ENCODE measurements at places on chromosomes 2 and 18.

DNA sequence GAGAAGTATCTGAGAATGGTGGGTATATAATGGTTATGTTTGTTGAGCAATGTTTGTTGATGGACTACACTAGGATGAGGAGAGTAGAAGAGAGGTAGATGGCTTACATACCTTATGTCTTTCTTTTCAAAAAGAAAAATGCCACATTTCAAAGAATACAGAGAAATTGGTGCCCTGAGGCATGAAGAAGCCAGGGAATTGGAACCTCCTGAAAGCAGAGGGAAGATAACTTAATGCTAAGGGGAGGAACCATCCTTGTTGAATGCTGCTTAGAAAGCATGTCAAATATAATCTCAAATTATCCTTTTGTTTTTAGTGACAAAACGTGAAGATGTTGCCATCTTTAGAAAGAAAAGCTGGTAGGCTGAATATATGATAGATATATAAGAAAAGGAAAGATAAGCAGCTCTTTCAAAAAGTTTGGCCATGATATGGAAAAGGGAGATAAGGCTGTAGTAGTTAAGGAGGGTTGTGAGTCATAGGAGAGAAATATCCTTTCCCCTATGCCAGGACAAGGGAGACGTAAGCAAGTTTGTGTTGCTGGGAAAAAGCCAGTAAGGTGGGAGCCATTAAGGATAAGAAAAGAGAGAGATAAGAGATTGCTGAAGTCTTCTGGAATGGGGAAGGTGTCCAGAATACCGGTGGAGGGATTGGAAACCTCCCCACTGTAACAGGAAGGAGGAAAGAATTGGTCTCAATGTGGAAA lies 66.3 kb downstream of the SCN2A start:
- no peak for DNase-seq

DNA sequence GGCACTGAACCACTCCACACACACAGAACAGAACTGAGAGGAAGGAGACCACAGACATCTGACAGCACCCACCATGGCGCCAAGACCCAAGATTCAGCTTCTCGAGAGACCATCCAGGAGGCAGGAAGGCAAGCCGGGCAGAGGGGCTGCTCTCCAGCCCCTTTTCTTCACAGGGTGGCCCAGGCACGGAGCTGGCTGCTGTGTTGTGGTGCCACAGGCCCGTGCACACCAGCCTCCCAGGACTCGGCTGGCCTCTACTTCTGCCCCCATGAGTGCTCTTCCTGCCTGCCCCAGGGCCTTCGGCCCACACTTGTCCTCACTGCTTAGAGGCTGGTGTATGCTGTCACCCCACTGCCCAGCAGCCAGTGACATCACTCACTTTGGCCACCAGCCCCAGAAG lies 547.6 kb upstream of the RAB6C start:
- DNase-seq = no peak

GRCh38 chr18:20988726-20989125 lies 122.9 kb downstream of the ROCK1 start:
- DNase-seq = no peak

GRCh38 chr2:221431477-221431876 lies 140.6 kb downstream of the EPHA4 start:
- no peak for DNase-seq

- DNase-seq = peak; percentile 50
Measured at GRCh38 chr2:216918088-216918680, 58.3 kb upstream of the TNP1 start.

- DNase-seq = no peak
Measured at GRCh38 chr2:63865159-63865799, 23.6 kb downstream of the UGP2 start.

- DNase-seq = no peak
Measured at GRCh38 chr18:59658941-59659340, 38.3 kb downstream of the CCBE1 start.

DNA sequence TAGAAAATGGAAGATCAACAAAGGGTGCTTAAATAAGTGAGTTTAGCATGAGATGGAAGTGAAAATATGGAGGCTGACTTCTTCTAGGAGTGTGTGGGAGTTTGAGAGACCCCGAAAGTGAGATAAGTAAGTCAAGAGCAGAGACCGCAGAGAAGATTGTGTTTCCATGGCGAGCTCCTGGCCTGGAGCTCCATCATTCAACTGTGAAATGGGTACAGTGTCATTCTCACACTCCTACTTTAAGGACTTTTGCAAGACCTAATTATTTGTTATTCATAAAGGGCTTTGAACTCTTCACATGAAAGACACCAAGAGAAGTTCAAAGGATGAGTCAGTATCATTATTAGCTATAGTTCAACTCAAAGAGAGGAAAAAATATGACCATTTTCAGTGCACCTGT lies 134.2 kb upstream of the PIK3C3 start:
- no peak for DNase-seq

GRCh38 chr2:118865106-118865505 lies 17.7 kb upstream of the EN1 start:
- peak; percentile 30 for DNase-seq

- DNase-seq = no peak
Measured at GRCh38 chr2:157441072-157441454, 2.8 kb downstream of the CYTIP start.

- peak; percentile 67 for DNase-seq
Measured at GRCh38 chr2:69946351-69947324, 14.8 kb downstream of the ASPRV1 start.

DNA sequence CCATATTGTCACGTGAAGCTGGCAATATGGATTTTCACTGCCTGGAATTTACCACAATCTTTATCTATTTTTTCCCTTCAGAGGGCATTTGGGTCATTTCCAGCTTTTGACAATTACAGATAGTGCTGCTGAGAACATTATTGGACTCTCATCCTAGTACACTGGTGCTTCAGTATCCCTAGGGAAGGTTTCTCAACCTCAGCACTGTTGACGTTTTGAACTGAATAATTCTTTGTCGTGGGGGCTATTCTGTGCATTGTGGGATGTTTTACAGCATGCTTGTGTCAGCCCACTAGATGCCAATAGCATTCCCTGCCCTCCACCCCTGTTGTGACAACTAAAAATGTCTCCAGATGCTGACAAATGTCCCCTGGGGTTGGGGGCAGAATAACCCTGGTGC lies 185.7 kb downstream of the TPGS2 start:
- DNase-seq = no peak

DNA sequence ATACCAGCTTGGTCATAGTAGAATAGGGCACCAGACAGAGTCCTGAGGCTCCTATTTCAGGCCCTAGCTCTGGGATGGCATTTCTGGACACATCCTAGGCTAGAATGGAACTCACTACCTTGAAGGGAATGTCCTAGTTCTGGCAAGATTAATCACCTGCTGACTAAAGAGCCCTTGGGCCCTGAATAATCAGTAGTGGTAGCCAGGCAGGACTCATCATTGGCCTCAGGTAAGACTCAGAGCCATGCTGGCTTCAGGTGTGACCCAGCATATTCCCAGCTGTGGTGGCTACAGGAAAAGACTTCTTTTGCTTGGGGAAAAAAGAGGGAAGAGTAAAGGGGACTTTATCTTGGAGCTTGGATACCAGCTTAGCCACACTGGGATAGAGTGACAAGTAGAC lies 131.0 kb upstream of the SRD5A2 start:
- DNase-seq = no peak

DNA sequence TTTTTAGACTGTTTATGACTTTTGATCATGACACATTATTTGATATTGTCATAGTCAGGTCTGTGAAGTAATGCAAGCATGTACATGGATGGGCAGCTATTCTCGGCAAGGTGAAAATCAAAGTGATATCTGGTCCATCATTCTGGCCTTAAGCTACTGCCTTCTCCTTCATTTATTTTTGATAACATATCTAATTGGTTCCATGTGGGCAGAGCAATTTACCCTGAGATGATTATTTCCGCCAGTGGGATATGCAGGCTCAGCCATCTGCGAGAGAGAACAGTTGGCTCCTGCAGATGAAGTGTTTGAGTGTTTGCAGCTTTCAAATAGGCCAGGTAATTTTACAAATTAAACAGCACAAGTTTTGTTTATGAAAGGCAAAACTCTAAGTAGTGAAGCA lies 116.4 kb downstream of the LYPD6 start:
- no peak for DNase-seq

DNA sequence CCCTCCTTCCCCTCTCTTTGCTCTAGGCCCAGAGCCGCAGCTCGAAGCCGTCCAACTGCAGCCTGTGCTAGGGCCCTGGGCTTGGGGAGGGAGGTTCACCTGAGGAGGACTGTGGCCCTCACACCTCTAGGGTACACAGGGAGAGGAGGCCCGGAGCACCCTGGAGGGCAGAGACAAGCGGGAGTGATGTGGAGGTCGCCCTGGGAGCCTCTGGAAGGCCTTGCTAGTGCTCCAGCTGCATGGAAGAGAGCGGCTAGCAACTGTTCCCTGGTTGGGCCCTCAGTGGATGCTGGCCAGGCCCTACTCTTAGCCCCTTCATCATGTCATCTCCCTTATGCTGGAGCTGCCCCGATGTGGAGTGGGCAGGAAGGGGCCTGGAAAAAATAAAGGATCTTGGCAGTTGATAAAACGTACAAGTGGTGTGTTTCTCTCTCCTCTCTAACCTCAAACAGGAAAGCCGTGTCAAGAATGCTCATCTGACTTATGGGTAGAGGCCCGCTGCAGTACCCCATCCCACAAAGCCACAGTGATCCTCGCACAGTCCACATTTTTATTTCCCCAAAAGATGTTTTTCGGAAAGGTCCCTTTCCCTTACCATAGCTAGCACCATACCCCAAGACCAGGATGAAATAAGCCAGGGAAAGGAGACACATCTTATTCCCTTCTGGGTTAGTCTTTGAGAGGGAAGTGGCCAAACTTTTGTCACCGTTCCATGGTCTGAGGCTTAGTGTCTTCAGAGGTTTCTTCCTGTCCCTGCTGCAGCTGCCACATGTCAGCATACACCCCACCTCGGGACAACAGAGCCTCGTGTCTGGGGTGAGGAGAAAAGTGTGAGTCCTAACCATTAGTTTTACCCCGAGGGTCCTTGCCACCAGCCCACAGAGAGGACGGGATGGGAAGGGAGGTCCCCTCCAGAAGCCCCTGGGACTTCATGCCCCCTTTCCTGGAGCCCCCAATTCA lies 2.9 kb downstream of the ZFAND2B start:
- DNase-seq = no peak

DNA sequence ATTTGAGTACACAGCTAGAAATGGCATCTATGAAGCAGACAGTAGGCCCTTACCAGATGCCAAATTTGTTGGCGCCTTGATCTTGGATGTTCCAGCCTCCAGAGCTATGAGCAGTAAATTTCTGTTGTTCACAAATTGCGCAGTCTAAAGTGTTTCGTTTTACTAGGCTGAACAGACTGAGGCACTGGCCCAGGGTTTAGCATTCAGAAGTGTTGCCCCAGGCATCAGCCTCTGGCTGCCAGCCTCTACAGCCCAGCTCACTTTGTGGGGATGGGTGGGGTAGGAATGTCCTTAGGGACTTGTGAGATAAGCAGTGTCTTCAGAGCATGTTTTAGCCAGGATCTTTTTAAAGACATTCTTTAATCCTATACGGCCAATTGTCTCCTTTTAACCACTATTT lies 51.5 kb upstream of the MGAT5 start:
- no peak for DNase-seq

DNA sequence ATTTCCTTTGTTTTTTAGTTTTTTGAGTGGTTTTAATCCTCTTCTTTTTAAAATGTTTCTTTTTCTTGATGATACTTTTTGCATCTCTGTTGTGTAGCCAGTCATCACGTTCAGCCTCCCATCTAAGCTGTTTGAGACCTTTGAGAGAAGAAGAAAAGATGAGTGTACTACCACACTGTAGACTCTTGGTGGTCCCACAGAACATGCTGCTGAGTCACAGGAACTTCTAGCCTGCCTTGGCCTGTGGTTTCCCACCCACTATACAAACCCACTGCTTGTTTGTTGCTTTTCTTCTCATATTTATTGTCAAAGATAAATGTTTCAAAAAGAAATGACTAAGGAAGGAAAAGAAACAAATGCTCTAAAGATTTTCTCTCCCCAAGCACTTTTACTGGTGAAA lies 5.5 kb downstream of the CEBPZOS start:
- DNase-seq = no peak

- DNase-seq = no peak
Measured at GRCh38 chr18:13241083-13241892, 22.7 kb downstream of the LDLRAD4 start.

DNA sequence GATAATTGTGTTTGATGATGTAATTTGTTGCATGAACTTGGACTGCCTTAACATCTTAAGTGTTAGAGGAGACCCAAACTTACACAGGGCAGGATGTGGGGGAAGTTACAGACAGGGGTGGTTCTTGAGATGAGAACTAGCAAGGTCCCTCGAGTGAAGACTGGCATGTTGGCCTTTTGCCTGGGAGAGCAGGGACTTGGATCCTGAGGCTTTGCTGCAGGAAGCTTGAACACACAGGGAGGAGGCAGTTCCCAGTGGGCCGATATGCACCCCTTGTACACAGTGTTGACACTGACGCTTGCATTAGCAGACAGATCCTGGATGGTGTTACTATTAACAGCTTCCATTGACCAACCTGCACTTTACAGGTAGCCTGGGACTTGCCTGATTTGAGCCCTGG lies 47.5 kb downstream of the CHRNA1 start:
- DNase-seq = no peak

- peak; percentile 44 for DNase-seq
Measured at GRCh38 chr2:121596221-121597080, 52.8 kb downstream of the CLASP1 start.

DNA sequence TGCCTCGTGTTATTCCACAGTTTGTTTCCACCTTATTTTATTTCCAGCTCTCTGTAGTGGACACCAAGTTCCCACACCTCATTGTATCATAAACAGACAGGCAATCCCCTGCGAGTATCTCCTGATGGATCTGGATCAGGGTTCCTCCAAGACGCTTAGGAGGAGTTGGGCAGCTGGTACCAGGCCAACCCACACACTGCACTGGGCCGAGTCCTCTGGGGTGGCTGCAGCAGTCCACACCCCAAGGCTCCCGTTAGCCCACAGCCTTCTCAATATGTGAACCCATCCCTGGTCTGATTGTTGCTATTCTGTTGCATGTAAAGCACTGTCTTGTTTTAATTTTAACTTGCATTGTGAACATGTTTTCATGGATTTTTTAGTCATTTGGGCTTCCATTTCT lies 178.8 kb upstream of the RAB6C start:
- DNase-seq = no peak

- no peak for DNase-seq
Measured at GRCh38 chr2:179444056-179444455, 179.4 kb upstream of the SESTD1 start.

GRCh38 chr18:4264347-4264791 lies 190.7 kb downstream of the DLGAP1 start:
- DNase-seq = no peak

- peak; percentile 57 for DNase-seq
Measured at GRCh38 chr18:59697236-59697932, at the start of gene CCBE1. TSS of gene CCBE1 (minus strand) at chr18:59697423.

DNA sequence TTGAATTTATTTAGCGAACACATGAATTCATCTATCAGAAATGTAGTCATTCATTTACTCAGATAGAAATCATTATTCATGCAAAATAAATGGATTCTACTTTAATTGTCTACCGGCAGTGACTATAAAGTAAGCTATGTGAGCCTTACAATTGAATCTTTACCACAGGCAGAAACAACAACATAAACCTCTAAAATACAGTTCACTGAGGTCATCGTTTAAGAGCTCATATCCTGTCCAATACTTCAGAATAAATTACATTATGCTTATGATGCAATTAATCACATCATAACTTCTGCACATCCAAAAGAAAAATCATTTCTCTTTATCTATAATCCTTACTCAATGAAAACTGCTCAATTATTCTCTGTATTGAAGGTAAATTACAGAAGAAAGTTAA lies 244.7 kb downstream of the HNMT start:
- DNase-seq = peak; percentile 4

GRCh38 chr18:25675123-25675850 lies 323.3 kb upstream of the ZNF521 start:
- DNase-seq = no peak
